ENCODE measurements at places on chromosomes 6 and 20.

GRCh38 chr20:60209048-60209447 lies 250.8 kb downstream of the CDH26 start:
- no peak for DNase-seq

- no peak for DNase-seq
Measured at GRCh38 chr20:62320581-62321354, 18.0 kb downstream of the ADRM1 start.

GRCh38 chr6:87183687-87184086 lies 28.3 kb downstream of the ZNF292 start:
- DNase-seq, result no peak

DNA sequence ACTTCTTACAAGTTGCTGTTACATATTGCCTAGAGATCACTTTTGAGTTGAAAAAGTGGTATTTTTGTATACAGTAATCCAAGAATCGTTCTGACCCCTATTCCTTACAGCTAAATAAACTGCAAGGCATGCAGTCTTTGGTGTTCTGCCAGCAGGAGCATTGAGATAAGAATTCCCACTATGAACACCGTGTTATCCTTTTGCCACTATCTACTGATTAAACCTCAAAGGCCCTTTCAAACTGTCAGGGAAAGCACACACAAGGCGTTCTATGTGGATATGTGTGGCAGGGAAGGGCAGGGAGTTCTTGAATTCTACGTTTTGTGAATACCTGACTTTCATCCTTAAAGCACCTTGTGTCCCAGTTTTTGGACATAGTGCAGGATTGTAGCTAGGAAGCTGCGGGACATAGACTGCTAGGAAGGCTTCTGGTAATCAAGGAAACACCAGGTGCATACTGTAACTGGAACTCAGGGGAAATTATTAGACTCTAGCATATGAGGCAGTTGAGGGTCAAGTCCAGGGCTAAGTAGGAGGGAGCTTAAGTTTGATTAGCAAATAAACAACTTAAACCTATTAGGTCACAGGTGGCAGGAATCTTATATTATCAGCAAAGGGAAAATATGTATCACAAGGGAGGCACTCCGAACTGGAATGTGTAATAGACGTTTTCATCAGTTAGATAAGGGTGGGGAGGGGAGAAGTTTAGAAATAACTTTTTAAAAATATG lies 506.6 kb downstream of the RNF144B start:
- DNase-seq, result no peak

DNA sequence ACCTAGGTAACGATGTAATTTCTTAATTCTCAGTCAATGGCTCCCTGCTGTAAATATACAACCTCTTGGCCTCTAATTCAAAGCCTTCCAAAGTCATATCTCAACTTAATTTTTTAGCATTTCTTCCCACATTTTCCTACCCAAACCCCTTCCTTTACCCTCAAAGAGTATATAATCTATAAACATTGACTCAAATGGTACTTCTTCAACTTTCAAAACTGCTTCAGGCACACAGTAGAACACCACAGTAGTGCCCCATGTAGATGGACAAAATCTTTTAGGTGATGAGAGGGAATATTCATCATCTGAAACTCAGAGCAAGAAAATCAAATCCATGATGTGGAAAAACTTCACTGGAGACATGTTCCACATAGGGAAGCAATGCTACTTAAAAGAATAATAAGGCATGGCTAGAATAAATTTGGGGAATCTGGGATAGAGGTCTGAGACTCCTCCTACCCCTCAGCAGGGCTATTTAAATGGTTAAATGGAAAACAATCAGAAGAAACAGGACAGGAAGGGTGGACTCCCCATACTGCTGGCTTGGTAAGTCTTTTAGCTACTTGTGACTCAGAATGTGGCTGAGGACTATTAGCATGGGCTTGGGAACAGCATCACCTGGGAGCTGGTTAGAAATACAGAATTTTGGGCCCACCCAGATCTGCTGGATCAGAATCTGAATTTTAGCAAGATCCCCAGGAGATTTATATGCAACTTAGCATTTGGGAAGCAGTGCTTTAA lies 6.4 kb downstream of the SLC22A2 start:
- DNase-seq, result no peak

GRCh38 chr6:158761746-158762145 lies 57.4 kb downstream of the EZR start:
- no peak for DNase-seq

DNA sequence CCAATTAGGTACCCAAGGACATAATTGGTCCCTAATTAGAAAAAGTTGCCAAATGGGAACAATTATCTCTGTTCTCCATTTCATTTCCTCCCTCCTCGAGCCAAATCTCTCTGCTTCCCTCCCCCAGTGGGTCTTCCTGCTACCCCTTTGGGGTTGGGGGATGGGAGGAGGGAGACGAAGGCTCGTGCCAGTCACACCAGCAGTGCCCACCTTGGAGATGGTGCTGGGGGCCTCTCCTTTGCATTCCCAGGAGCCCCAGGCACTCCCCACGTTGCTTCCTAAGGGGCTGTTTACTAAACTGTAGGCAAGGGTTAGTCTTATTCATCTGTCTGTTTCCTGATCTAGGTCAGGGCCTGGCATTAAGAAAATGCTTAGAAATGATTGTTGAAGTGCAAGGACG lies 33.1 kb downstream of the MDFI start:
- DNase-seq, result no peak

- no peak for DNase-seq
Measured at GRCh38 chr20:61135968-61136367, 116.1 kb upstream of the CDH4 start.

DNA sequence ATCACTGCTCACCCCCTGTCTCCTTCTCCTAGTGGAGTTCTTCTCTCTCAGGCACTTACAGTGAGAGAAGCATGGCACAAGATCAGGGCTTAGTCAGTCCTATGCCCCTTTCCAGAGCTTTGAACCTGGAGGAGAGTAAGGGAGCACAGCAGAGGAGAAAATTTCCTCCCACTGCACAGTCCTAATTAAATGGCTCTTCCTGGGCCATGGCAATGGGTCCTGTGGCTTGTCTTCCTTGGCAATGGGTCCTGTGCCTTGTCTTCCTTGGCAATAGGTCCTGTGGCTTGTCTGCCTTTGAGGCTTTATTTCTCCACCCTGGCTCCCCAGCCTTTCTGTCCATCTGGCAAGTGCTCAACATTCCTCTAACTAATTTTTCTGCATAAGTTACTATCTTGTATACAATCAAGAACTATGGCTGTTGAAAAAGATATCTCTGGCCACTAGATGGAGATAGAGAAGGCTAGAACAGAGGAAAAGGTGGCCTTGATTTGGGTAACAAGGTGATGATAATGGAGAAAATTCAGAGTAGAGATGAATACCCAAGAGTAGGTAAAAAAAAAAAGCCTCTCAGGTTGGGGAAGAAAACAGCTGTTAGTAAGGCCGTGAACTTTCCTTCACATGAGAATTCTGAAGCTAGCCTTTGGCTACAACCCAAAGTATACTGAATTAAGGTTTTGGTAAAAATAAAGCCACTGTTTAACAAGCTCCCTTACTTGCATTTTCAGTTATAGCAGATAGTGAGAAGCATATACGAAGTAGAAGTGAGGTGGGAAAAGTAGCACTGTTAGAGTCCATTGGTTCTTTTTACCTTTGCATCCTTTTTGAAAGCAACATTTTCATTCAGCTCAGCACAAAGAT lies 504.9 kb downstream of the DOK5 start:
- no peak for DNase-seq

GRCh38 chr6:96743496-96743895 lies 93.8 kb downstream of the GPR63 start:
- no peak for DNase-seq

DNA sequence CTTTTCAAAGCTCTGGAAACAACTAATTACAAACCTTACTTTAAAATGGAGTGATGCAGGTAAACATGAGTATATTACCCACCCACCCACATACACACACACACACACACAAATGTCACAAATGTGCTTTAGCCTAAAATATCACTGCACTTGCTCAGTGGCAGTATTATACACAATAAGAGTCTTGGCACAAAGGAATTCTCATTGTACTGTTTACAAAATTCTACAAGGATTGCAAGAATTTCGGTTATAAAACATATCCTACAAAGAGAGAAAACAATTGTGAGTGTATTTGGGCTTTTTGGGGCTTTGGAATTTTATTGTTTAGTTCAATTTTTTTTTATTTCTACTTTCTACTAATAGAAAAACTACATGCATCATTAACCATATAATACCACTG lies 113.2 kb upstream of the BEND6 start:
- no peak for DNase-seq

DNA sequence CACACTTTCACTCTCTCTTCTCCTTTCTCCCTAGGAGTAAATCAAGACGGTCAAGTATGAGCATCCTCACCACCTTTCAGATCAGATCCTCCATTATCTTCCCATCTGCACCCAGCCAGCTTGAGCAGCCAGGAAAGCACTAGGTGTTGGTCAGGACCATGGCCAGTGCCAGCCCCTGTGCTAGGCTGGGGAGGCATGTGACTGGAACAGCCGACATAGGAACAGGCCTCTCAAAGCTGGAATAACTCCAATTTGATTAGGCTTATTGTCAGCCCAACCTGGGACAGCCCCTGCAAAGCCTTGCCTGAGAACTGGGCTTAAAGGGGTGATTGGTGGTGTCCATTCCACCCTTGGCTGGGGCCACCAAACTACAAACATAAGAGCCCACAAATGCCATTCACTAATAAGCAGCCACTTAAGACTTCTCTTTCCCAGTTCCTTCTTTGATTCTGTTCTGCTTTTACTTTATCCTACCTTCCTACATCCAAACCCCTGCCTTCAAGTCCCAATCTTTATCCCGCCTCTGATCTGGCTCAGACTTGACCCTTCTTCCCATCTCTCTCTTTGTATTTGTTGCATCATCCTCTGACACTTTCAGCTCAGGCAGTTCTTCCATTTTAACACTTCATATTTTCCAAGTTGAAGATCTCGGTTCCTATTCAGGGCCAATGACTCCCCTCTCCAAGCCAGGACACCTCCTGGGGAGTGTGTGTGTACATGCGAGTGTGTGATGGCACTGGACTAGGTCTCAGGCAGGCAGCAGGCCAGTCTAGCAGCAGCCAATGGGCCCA lies 4.5 kb upstream of the TREM2 start:
- DNase-seq, result no peak

All from GM20000 (cell line).